ENCODE measurements at places on chromosomes 3 and 15. TPM values are rescaled to one million over a fixed set of nuclear protein-coding genes. Genes with fewer than 3 reads are reported as not detected.

DNA sequence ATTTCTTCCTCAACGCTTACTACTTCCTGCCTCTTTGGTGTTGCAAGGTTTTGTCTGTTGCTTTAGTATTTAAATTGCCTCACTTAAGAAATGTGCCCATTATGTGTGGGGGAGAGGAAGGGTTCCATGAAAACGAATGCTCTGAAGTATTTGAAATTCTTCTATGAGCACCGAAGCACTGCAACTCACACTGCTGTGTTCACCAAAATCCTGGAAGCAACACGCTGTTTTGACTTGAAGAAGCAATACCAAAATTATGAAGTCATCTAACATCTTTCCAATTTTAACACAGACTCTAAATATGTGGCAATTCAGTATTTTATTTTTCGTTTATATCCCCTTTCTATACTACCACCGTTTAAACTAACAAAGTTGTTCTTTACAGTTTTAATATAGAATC, 101.5 kb downstream of the RBMS3 start:
- DNase-seq, result peak; percentile 27

DNA sequence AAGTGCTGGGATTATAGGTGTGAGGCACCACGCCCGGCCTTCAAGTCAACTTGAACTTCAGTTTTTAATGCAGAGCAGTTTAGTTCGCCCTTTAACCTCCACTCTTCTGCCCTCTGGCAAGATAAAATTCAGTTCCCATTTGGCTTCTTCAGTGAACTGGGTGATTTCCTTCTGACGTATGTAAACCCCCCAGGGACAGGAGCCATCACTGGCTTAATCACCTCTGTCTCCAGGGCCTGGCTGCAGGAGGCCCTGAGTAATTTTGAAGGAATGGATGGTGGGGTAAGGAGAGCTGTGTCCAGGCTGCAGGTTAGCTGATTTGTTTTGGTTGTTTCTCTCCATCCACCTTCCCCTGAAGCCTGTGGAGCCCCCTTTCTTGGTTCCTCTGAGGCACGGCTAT, 11.9 kb downstream of the MCM2 start:
- DNase-seq, result no peak

- no peak for DNase-seq
Observed at GRCh38 chr3:66476852-66477381, 23.9 kb downstream of the LRIG1 start.

- peak; percentile 80 for DNase-seq
Observed at GRCh38 chr3:86990734-86991481, at the start of gene VGLL3. TSS of gene VGLL3 (minus strand) at chr3:86991149. CDS start at chr3:86990743, 406 bp downstream.

DNA sequence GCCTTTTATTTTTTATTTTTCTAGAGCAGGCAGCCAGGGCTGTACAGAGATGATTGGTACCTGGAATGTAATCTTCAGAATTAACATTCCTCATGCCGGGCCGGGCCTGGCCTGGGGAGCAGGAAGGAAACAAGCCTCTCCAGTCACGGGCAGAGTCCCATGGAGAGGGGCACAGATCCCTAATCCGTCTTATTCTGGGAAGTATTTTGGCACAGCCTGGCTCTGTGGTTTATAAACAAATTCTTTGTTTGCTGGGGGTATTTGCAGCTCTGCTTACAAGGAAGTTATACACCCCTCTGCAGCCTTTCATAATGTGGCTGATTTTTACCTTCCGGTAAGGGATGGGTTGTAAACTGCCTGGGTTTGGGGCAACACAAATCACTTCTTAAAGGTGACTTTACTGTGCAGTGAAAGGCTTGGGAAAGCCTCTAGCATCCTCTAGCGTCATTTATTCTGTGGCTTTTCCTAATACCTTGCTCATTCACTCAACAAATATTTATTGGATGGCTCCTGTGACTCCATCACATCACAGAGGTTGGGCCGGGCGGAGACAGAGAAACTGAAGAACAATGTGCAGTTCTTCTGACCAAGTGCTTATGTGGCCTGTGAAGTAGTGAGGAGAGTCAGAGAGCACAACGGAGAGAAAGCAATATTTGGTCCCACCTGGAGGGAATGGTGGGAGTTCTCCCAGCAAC, 2.7 kb downstream of the SLC6A20 start:
- DNase-seq, result no peak

GRCh38 chr3:129506231-129506742, 22.2 kb upstream of the RHO start:
- DNase-seq, result no peak

DNA sequence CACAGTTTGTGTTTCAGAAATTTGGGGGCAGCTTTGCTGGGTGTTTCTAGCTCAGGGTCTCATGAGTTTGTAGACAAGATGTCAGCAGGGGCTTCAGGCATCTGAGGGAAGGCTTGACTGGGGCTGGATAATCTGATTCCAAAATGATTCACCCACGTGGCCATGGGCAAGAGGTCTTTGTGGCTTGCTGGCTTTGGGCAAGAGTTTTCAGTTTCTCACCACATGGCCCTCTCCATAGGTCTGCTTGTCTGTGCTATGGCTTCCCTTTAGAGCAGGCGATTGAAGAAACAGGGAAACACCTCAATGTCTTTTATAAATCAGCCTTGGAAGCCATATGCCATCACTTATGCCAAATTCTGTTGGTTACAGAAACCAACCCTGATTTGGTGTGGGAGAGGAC, 11.9 kb downstream of the RPS27L start:
- DNase-seq, result no peak

DNA sequence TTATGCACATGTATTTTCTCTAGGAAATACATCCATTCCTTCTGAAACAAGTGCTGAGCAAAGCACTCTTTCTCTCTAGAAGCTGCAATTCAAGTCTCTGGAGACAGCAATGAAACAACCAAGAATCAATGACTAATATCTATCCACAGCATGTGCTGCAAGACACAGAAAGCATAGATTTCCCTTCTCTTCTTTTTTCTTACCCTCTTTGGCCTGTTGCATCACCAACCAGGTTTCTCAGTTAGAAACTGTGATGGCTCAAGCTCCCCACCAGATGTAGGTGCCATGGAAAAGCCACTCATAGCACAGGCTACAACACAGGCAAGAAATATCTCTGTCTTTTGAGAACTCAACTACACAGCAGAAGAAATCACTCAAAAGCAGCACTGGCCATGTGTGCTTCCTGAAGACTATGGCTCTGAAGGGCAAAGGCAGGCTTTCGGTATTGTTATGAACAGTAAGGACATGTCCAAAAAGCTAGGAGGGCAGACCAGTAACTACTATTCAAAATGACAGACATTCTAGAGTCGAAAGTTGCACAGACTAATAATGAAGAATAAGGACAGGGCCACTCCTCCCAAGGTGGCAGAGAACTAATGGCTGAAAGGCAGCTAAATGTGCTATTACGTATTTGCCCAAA, 15.5 kb downstream of the ZDHHC3 start:
- DNase-seq, result no peak

DNA sequence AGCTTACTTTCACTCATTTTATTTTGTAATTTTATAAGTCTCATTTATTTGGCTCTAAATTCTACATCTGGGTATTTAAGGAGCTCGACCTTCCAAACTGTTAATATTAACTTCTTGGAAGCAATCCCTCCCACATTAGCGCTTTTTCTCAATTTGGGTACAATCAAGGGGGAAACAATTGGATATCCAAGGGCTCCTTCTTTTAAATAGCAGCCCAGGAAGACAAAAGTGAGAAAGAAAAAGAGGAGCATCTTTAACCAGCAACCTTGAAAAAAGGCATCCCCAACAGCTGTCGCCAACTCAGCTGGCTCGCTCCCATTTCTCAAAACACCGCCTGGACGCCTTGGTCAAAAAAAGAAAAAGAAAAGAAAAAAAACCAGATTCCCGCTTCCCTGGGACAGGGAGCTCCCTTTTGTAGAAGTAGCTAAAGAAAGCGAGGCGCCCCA, 873 bp downstream of the C3orf70 start:
- DNase-seq, result no peak

GRCh38 chr15:83723216-83723615, 69.3 kb downstream of the ADAMTSL3 start:
- no peak for DNase-seq

GRCh38 chr3:146817704-146818103, 212.6 kb upstream of the PLSCR5 start:
- no peak for DNase-seq

GRCh38 chr3:53579636-53580035, 85.2 kb downstream of the CACNA1D start:
- no peak for DNase-seq

The CORO2B gene
- total RNA-seq, result 1.3 TPM

The GPR27 gene
- total RNA-seq, result under 0.01 TPM

The RYR3 gene
- total RNA-seq, result 9.1 TPM

The XYLB gene
- total RNA-seq, result 7.9 TPM

Measured in uterus (tissue), 4 donors.